Fibroblast of mammary gland (primary cell): ENCODE measurements at places on chromosomes 1 and 21.

DNA sequence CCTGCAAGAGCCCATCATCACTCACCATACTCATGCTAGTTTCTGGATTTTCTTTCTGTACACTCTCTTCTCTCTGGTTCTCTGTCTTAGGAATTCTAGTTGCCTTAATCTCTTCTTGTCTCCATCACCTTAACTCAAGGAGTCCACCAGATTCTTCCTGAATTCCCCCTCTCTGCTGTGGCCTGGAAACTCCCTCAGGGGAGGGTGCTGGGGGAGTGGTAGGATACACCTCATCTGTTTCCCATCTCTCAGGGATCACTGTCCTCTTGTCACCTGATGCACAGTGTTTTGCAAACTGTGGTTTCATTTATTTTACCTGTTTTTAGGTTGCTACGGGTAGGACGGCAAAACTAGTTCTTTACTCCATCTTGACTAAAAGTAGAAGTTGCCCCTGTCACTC, 6.6 kb upstream of the GNG12 start:
- DNase-seq: no peak

GRCh38 chr1:232630894-232631195, 912 bp upstream of the SIPA1L2 start:
- no peak for DNase-seq

GRCh38 chr1:2492091-2492490, 16.0 kb downstream of the PLCH2 start:
- DNase-seq: no peak

DNA sequence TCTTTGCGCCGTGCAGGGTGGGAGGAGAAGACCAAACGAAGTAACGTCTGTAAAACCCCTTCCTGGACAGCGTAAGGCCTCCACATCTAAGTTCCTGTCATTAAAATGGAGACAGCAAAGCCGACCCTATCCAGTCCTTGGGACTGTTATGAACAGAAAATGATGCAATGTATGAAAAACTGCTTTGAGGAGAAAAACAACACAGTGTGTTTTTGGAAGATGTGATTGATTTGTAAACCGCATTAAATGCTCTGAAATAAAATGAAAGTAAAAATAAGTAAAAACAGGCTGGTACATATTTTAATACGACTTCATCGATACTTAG, 827 bp upstream of the URB1 start:
- no peak for DNase-seq

DNA sequence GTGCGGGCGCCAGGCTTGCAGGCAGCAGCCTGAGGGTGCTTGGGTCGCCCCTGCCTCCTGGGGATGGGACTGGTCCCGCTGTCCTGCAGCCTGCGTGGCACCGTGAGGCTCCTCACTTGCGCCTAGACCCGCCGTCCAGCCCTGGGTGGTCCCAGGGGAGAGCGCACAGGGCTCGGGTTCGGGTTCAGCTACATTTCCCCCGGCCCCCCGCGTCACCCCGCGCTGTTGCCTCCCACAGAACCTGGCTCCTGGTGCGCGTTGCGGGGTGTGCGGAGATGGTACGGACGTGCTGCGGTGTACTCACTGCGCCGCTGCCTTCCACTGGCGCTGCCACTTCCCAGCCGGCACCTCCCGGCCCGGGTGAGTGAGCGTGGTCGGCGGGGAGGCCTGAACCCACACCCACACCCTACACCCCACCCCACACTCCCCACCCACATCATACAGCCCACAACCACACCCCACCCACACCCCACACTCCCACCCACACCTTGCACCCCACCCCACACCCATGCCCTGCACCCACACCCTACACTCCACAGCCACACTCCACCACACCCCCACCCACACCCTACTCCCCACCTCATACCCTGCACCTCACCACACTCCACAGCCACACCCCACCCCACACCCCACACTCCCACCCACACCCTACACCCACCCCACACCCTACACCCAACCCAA, 6.2 kb upstream of the PFKL start:
- no peak for DNase-seq
